Activated CD4-positive, CD25-positive, alpha-beta regulatory T cell (primary cell): ENCODE measurements at places on chromosomes 2 and 18.

DNA sequence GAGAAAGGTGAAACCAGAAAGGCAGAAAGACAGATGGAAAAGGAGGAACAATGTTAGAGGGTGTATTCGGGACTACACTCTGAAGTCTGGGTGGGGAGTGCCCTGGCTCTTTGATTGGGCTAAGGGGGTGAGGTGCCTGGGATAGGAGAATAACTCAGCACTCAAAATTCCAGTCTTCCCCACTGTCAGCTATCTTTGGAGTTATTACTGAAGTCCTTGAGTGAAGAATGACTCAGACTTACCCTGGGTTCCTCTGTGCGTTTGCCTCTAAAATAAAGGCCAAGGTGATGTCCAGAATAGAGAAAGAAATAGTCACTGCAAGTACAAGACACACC is 151.8 kb upstream of the SERPINE2 start:
- DNase-seq, result no peak

GRCh38 chr2:223386189-223386588 is 216.0 kb downstream of the SCG2 start:
- DNase-seq, result no peak

GRCh38 chr2:234881413-234882241 is 70.2 kb upstream of the SH3BP4 start:
- DNase-seq, result no peak

DNA sequence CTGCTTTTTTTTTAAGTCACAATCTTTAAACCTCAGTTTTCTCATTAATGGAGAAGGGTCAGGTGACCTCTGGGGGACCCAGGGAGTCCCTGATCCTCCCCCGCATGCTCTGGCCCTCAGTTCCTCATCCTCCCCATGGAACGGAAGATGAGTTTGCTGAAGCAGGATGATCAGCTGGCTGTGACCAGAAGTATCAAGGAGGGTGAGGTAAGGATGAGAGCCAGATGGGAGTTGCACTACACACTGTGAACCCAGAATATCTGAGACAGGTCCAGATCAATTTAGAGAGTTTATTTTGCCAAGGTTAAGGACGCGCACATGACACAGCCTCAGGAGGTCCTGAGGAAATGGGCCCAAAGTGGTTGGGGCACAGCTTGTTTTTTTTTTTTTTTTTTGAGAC is 3.8 kb downstream of the CATIP start:
- no peak for DNase-seq

- no peak for DNase-seq
These were observed 86.8 kb downstream of the CLIP4 start for GRCh38 chr2:29201979-29202378.

DNA sequence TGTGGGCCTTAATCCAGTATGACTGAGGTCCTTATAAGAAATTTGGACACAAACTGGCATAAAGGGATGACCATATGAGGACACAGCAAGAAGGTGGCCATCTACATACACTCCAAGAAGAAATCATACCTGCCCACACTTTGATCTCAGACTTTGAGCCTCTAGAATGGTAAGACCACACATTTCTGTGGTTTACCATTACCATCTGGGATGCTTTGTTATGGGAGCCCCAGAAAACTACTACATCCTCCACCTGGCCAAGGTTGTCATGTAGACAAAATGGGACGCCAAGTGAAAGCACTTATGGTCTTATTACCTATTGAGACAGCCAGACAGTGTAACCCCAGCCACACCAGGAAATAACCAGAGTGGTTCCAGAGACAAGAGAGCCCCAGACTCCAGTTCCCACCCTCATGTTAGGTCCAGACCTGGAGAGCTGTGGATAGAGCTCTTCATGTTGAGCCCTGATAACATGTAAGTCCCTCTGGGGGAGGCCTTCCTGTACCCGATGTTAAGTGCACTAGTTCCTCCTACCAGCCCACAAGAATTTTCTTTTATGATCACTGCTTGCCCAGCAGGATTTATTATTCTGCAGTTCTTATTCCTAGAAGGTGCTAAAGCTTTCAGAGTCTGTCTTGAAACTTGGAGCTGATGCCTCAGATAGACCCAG is 4.6 kb upstream of the ADD2 start:
- DNase-seq, result no peak

GRCh38 chr2:78967294-78967693 is 58.2 kb upstream of the REG3G start:
- no peak for DNase-seq

GRCh38 chr18:8008033-8008432 is 440.9 kb downstream of the PTPRM start:
- no peak for DNase-seq

DNA sequence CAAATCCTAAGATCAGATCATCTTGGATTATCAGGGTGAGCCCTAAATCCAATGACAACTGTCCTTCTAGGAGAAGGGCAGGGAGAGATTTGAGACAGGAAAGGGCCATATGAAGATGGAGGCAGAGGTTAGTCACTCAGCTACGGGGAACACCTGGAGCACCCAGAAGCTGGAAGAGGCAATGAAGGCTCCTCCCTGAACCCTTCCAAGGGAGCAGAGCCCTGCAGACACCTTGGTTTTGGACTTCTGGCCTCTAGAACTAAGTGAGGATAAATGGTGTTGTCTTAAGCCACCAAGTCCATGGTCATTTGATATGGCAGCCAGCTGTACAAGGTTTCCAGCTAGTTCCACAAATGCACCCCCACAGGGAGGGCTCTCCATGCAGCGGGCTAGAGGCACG is 6.9 kb upstream of the PTPN2 start:
- DNase-seq, result no peak

GRCh38 chr18:33421225-33421624 is 19.3 kb downstream of the CCDC178 start:
- no peak for DNase-seq

- DNase-seq, result no peak
These were observed 273.5 kb downstream of the PTGR3 start for GRCh38 chr18:74935434-74935833.

- no peak for DNase-seq
These were observed 742.4 kb downstream of the DCDC2C start for GRCh38 chr2:4445821-4446220.

- DNase-seq, result no peak
These were observed 28.6 kb downstream of the TGFA start for GRCh38 chr2:70525032-70525431.

DNA sequence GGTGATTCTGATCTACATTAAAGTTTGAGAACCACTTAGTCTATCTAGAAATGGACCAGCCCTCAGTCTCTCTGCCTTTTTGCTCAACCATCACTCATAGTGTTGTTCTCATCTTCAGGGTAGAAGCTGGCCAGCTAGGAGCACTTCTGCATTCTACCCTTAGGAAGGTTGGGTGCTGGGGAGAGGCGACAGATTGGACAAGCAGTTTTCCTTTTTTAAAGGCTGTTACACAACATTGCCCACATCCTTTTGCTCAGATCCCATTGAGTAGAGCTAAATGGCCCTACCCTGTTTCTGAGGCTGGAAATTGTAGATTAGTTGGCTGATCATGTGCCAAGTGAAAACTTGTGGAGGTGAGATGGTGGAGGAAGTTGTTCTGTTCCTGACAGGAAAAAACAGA is 35.6 kb downstream of the OSBPL6 start:
- no peak for DNase-seq

- no peak for DNase-seq
These were observed 64.7 kb downstream of the DGKD start for GRCh38 chr2:233418761-233419546.

DNA sequence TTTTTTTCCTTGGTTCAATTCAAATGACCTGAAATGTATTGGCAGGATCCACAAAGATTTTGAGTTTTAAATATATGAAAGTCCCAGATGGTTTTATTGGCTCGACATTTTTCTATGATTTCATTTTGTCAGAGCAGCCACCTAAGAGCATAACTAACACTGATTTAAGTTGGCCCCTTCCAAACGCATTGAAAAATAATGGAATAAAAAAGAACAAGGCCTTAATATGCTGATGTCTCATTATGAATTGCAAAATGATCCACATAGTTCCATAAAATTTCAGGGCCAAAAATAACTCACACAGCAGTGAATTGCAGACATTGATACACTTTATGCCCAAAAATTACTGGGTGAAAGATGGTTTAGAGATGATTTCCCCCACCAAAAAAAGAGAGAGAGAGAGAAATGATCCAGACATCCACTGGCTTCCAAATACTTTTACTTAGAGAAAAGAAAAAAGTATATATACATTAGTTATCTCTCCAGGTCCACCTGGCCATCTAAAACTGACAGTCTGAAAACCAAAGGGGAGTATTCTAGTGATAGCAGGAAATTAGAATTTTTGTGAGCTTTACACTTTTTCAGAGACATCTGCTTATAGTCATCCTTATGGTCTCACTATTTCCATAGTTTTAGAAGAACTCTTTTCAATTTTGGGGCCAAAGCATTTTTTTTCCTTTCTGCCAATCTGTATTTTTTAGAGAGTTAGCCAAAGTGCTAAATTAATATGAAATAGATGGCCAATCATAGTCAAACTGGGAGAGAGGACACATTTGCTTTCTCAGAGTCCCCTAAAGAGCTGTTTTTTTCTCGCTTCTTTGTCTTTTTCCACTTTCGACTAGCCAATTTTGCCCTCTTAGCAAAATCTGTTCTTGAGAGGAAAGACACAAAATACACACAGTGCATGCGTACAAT is 213.5 kb upstream of the RND3 start:
- no peak for DNase-seq

DNA sequence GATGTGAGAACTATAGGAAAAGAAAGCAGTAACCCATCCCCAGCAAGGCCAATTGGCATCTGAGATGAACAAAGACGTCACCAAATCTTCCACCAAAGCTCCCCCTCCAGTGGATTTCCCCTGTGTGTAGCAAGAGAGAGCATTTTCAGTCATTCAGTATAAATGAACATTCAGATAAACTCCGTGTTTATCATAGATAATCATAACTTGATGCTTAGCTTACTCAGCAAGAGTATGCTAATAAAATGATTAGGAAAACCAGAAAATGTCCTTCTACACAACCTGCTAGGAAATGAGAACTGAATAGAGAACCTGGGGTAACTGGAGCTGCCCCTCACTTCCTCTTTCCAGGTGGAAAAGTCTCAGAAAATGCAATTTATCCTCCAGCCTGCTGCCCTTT is 198.0 kb upstream of the CCDC150 start:
- no peak for DNase-seq

GRCh38 chr2:215530191-215530968 is 94.5 kb upstream of the FN1 start:
- DNase-seq, result no peak

GRCh38 chr2:207528980-207529329 is 807 bp upstream of the CREB1 start:
- DNase-seq, result no peak

- DNase-seq, result no peak
These were observed 56.4 kb downstream of the CRIM1 start for GRCh38 chr2:36411962-36412444.

- DNase-seq, result no peak
These were observed 154.1 kb downstream of the SH3BP4 start for GRCh38 chr2:235105821-235106359.

DNA sequence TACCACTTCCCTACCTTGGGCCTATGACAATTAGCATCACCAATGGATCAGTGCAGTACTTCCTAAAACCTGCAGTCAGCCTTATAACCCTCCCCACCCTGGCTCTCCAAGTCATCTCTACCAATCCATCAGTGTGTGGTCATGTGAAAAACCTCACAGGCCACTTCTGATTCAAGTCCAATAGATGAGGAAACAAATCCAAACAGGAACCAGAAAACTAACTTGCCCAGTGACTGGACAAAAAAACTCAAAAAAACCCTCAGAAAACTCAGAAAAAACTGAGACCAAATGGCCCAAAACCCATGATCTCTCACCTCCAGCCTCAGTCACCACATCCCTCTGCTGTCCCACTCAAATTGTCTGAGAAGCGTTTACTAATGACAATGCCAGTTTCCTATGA is 43.3 kb downstream of the TGFA start:
- DNase-seq, result no peak

- DNase-seq, result no peak
These were observed 120.9 kb upstream of the SMIM21 start for GRCh38 chr18:75548353-75548905.

DNA sequence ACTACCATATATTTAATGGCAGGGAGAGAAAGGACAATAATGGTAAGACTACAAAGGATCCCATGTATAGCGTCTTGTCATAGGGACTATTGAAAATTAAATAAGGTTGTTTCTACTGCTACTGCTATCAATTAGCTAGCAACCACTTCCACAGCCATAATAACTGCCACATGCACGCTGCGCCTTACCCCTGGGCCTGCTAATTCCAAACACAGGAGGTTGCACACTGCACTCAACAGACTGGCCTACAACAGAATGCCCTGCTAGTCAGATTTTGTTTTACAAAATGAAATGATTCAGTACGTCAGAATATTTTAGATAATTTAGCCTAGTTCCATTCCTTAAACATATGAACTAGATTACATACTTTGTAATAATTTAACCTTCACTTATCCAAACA is 121.0 kb upstream of the SMAD7 start:
- DNase-seq, result no peak

- DNase-seq, result no peak
These were observed 732.4 kb downstream of the RNF144A start for GRCh38 chr2:7649461-7650228.

DNA sequence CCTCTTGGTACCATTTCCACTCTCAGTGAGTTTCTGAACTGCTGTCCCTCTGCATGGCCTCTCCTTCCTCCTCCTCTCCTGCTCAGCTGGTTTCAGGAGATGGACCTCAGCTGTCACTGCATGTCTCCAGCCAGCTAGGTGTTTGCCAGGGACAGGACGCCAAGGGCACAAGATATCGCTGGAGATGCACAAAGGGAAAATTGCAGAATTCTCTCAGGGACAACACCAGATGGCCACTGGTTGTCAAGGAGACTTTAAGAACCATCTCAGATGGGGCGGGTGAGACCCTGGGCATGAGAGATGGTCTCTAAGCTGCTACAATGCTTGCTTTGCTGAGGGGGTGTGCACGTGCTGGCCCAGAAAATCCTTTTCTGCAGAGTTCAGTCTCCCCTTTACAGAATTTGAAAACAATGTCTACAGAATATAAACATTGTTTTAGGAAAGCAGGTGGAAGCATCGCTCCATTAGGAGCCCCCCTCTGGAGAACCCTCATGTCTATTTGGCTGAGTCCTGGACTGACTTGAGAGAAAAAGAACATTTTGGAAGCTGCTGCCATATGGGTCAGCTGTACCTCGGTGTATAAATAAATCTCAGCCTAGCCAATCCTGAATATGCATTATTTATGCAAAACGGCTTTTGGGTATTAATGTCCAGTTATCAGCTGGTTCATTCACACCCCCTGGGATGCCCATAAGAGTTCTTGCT is 57.8 kb upstream of the SPP2 start:
- no peak for DNase-seq
